ENCODE measurements at places on chromosomes 11 and 22.

- peak; percentile 79 for DNase-seq
Measured at GRCh38 chr11:118689852-118690552, 10.6 kb upstream of the TREH start.

DNA sequence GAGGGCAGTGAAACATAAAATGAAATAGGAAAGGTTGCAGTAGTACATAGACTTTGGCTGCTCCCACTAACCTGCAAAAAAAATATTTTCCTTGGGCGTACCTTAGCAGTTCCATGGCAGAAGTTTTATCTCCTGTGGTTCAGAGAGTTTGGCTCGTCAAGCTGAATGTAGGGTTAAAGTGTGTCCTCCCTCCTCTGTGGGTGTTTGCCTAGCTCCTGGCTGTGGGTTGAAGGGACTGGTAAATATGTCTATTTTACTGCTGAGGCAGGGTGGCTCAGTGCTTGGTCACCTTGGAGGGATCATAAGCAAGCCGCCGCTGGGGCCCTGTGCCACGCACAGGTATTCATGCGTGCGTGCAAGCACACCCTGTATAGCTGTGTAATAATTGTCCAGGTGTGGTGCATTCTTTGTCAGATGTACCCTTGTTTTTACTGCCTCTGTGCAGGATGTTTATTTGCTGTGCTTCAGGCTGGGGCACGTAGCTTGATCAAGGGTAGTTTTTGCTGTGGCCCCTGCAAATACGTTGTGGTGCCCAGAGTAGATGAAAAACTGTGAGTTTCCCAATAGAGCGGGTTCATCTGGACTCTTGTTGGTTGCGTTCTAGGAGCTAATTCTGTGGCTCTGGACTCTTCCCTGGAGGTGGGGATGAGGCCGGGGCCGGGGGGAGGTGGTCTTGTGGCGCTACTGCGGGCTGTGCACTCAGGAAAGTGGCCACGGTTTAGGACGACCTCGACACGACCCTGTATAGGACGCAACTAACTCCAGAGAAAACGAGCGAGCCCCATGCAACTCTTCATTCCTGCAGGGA, 732 bp upstream of the SORL1 start:
- DNase-seq, result no peak

- DNase-seq, result no peak
Measured at GRCh38 chr11:129910360-129910759, 15.0 kb upstream of the NFRKB start.

DNA sequence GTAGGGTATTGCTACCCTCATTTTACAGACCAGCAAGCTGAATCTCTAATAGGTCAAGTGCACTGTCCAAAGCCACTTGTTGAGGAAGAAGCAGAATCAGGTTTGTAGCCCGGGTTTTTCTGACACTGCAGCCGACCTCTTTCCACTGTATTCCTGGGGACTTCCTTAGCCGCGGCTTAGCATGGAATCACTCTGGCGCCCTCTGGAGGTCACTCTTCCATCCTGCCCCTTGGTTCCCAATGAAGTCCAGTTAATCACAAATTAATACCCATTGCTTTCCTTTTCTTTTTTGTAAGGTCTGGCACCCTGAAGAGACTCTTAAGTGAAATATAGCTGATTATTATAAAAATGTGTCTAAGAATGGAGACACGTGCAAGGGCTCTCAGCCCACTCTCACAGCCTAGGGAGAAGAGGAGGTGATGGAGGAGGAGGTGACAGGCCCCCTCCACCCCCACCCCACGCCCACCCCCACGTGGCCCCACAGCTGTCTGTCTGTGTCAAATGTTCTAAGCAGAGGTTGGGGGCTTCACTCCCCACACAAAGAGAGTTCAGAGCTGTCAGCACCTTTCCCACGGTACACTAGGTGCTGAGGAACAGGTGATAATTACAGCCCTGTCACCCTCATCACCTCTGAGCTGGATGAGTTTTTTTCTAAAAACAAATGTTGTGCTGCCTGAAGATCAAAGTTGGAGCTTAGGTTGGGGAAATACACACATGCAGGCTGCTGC, 57.7 kb upstream of the DRD2 start:
- peak; percentile 17 for DNase-seq

GRCh38 chr22:29722151-29722550, 2.3 kb downstream of the CABP7 start:
- DNase-seq, result no peak

DNA sequence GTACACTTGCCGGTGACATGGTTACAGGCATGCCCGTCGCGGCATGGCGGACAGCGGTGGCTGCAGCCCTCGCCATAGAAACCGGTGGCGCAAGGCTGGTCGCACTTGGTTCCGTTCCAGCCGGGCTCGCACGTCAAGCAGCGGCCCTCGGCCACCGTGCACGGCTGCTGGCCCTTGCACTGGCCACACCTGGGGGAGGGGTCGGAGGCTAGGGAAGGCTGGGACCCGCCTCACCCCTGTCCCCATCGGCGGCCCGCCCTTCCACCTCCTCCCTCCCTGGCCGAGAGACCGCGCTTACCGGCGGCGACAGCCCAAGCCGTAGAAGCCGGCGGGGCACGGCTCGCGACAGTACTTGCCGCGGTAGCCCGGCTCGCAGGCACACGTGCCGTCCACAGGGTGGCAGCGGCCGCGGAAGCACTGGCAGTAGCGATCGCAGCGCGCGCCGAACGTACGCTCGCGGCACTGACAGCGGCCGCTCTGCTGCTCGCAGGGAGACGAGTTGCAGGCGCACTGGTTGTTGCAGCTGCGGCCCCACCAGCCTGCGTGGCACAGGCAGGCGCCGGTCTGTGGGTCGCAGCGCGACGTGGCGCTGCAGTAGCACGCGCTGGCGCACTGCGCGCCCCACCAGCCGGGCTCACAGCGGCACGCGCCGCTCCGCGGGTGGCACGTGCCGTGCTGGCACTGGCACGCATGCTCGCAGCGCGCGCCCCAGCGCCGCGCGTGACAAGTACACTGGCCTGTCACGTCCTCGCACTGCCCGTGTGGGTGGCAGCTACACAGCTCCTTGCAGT, 6.7 kb downstream of the SCARF2 start:
- DNase-seq, result no peak

DNA sequence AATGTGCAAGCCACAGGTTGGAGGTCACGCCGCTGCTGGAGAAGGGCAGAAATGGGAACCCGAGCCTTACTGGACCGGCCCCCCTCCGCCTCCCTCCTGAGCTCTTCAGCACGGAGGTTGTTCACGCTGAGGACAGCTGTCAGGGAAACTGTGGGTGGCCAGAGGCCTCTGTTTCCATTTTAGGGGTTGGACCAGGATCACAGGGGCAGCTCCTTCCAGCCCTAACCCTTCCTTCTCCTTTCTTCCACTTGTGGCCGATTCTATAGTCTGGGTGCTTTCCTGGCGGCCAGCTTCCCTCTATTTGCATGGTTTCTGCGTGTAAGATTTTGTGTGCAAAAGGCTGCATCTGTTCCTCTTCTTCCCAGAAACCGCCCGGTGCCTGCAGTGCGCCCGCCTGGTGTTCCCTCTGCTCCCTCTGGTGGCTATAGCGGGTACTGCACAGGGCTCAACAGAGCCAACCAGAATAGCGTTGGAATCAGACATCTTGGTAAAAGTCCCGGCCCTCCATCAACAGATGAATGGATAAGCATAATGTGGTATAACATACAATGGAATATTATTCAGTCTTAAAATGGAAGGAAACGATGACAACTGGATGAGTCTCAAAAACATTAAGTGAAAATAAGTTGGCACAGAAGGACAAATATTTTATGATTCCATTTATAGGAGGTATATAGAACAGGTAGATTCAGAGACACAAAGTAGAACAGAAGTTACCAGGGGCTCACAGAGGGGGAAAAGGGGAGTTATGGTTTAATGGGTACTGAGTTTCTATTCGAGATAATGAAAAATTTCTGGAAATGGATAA, 8.4 kb upstream of the SLC22A8 start:
- peak; percentile 70 for DNase-seq

DNA sequence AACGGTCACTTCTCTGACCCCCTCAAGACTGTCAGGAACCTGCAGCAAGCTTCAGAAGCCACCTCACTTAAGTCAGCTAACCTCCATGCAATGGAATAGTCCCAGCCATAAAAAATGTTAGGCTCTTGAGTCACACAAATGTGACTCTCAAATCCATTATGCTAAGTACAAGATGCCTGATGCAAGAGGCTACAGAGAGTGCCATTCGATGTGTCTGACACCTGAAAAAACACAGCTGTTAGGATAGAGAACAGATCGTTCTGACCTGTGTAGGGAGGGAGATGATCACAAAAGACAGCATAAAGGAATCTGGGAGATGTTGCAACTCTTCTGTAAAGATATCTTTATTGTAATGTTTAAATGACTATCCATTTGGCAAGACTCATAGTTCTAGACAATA, 712.4 kb downstream of the TBC1D22A start:
- DNase-seq, result no peak

DNA sequence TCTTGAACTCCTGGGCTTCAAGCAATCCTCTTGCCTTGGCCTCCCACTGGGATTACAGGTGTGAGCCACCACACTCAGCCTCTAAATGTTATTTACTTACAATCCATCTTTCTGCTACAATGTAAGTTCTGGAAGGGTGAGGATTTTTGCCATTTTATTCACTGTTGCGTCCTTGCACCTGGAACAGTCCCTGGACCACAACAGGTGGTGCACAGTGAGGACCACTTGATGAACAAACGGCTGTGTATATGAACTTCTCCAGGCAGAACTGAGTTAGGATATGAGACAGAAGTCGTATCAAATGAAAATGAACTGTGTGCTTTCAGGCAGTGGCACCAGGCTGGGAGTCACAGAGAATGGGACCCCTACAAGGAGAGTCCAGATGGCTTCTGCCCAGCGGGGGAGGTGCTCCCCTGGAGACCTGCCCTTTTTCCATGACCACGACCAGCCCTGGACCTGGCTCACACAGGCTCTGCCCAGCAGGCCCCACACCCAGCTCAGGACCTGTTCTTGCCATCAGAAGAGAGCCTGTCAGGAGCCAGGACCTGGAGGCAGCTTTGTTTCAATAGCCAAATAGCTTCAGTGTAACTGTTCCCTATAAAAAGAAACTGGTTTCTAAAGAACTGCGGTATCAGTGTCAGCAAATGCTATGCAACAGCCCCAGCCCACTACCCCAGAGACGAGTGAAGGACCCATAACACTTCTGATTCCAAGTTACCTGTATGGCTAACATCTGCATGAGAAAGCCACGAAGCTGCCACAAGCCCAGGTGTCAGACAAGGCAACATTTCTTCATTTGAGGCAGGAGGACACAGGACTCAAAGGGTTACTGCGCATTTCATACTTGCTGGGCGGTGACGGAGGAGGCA, 104.9 kb downstream of the MICAL3 start:
- DNase-seq, result no peak

DNA sequence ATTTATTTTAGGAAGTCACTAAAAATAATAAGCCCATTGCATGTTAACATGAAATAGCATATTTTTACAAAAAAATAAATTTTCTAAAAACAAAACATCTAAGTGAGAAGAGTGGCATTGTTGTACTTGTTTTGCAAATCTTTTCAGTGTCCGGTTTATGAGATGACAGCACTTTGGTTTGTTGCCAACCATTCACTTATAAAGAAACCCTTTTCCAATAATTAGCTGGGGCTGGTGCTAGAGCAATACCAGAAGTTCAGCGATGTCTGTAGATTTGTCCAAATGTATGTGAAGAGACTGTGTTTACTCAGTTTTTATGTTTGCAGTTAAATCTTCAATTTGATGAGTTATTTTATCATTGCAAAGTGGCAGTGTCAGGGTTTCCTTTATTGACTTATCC, 22.1 kb upstream of the KRTAP5-7 start:
- no peak for DNase-seq

DNA sequence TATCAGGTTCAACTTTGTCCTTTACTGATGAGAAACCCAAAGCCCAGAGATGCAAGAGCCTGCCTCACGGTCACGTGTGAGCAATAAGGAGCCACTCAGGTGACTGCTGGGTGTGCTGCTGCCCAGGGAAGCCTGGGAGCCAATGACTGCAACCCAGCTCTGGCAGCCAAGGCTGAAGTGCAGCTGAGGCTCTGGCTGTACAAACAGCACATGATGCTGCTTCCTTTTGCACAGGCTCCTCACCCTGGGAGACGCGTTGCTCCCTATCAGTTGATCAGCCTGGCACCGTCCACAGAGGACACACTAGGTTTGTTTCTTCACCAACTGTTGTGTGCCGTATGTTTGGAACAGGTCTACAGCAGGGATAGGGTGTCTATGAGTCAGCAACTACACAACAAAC, 168.7 kb downstream of the EFCAB6 start:
- no peak for DNase-seq

GRCh38 chr22:32407312-32407711, 4.7 kb downstream of the RTCB start:
- no peak for DNase-seq

DNA sequence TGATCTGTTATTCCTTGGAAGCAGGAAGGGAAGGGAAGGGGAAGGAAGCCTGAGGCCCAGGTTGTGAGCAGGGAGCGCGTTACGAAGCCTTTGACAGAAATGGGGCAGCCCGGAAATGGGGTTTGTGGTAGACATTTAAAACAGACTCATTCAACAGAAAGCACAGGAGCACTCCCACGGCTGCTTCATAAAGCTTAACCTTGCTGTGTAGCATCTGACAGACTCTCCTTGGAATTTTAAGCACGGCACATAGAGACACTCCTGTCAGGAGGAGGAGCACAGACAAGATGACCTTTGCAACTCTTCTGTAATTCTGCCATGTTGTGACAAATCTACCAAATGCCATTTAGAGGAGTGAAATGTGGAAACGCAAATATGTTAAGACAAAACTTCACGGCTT, 131.6 kb downstream of the FBXO7 start:
- no peak for DNase-seq

- DNase-seq, result no peak
Measured at GRCh38 chr11:91023731-91024130, 800.9 kb upstream of the CHORDC1 start.

GRCh38 chr11:78460471-78460870, 42.9 kb upstream of the GAB2 start:
- DNase-seq, result no peak

DNA sequence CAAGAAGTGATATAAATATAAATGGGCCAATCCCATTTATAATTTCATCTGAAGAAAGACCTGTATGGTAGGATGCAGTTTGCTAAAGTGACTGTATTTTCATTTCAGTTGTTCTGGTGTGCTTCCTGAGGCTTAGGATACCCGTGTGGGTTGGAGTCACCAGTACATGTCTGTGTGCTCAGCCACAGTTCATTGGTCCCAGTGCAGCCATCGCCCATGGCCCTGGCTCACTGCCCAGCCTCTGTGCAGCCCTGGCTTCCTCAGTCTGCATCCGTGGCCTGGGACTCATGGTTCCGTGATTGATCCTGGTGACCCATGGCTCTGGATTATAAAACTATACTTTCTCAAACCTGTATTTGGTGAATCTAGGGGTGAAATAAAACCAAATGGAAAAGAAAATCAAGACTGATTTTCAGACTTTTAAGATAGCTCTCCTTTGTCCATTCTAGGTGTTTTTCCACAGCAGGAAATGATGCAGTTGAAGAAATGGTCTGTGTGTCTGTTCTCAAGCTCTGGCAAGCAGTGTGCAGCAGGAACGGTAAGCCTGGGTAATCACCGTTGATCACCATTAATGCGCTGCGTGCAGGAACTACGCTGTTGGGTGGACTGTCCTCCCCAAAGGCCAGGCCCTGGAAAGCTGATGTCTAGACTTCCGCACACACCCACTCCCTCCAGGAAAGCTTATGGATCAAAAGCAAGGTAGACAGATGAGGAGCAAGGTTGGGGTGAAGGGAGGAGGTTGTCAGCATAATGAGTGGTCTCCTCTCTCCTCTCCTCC, 27.2 kb downstream of the TTC12 start:
- no peak for DNase-seq

Data from GM12891 (cell line).